ENCODE measurements at places on chromosomes 11 and 22.

GRCh38 chr11:130244848-130245247, 69.9 kb downstream of the ZBTB44 start:
- DNase-seq: no peak

GRCh38 chr22:24361976-24362646, 65.3 kb upstream of the ADORA2A start:
- no peak for DNase-seq

DNA sequence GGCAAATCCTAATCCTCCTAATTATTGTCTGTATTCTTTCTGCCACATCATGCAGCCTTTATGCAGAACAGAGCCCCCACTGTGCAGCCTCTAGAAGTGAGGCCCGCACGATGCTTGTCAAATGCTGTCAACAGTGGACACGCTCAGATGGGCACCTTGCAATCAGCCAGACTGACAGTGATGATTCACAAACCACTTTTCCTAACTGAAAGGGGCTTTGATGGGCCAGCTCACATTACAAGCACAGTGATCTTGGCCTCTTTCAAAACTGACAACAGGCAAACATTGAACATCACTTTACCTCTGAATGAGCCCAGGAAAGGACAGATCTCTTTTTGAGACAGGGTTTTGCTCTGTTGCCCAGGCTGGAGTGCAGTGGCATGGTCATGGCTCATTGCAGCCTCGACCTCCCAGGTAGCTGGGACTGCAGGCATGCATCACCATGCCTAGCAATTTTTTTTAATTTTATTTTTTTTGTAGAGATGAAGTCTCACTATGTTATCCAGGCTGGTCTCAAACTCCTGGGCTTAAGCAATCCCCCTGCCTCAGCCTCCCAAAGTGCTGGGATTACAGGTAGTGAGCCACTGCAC, 18.0 kb upstream of the E2F8 start:
- DNase-seq: no peak

DNA sequence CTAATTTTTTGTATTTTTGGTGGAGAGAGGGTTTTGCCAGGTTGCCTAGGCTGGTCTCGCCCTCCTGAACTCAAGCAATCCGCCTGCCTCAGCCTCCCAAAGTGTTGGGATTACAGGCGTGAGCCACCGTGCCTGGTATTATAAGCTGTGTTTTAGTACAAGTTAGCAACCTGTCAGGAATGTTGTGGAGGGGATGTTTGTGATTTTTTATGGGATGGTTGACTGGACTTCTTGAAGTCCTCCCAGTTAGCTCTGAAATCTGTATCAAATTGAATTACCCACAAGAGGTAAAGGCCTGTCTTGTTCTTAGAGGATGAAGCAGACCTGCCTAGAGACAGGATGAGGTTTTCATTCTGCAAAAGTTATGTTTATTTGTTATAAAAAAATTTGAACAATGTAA, 34.1 kb upstream of the IL18BP start:
- no peak for DNase-seq

DNA sequence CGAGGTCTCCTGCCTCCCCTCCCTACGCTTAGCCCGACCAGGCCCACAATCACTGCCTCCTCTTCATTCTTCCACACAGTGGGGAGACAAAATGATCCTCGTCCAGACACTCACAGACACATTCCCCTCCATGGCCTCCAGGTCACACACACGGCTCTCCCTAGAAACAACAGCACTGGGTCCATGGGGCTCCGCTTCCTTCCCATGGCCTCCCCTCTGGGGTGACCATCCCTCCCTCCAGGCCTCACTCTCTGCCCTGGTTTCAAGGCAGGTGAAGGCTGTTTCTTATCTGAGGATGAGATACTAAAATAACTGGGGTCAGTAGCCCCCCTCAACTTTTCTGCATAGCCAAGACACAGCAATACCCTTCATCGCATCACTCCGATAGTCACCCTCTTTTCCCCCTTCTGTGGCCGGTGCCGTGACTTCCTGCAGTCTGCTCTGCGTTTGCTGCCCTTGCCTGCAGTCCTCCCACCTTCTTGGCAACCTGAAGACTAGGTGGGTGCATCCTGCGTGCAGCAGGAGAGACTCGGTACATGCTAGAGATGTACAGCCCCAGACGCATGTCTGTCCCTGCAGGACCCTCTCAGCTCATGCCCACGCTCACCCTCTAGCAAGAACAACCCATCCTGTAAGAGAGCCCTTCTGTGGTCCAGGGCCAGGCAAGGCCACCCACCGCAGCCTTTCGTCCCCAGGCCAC, 55.8 kb downstream of the CD6 start:
- DNase-seq: no peak
